ENCODE measurements at places on chromosomes 16 and 17. TPM values are rescaled to one million over a fixed set of nuclear protein-coding genes. Genes with fewer than 3 reads are reported as not detected.

The SLC5A2 gene
- not detected for total RNA-seq

- no peak for DNase-seq
Measured at GRCh38 chr17:73029991-73030390, 62.5 kb downstream of the SLC39A11 start.

- DNase-seq, result no peak
Measured at GRCh38 chr16:31023627-31024226, 9.6 kb upstream of the STX4 start.

DNA sequence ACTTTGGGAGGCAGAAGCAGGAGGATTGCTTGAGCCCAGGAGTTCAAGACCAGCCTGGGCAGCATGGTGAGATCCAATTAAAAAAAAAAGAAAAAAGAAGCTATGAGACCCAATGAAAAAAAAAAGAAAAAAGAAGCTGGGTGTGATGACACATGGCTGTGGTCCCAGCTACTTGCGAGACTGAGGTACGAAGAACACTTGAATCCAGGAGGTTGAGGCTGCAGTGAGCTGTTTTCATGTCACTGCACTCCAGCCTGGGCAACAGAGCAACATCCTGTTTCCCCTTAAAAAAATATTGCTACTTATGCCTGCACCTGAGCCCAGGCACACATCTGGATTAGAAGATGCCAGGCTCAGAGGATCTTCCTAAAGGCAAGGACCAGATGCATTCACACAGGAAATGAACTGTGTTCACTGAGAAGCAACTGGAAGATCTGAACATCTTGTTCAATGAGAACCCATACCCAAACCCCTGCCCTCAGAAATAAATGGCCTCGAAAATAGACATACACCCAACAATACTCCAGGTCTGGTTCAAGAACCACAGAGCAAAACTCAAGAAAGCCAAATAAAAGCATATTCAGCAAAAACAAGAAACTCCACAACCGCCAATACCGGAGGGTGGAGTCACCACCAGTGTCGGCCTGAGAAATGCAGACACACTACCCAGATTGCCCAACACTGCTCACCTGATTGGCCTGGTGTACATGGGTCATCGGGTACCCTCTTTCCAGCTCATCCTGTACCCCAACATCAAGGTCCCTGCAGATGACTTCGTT lies 4.4 kb downstream of the RNF135 start:
- no peak for DNase-seq

DNA sequence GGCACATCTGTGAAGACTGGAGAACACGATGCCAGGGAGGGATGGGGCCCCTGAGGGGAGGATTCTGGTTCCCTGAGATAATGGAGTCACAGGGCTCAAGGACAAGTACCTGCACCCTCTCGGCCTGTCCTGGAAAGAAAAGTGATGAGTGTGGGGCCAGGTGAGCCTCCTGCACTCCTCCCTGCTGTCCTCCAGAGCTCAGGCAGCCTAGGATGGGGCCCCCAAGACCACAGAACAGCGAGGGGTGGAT lies 101.3 kb upstream of the TNRC6C start:
- DNase-seq, result no peak

Measured in glomerular endothelial cell (primary cell).